ENCODE measurements at places on chromosomes 16 and 17.
A peak's percentile ranks its signal among the peaks of the same experiment; 100 is the strongest.

GRCh38 chr16:65415460-65415859 is 293.6 kb upstream of the CDH11 start:
- no peak for DNase-seq

GRCh38 chr17:14616528-14616927 is 315.6 kb downstream of the HS3ST3B1 start:
- no peak for DNase-seq

DNA sequence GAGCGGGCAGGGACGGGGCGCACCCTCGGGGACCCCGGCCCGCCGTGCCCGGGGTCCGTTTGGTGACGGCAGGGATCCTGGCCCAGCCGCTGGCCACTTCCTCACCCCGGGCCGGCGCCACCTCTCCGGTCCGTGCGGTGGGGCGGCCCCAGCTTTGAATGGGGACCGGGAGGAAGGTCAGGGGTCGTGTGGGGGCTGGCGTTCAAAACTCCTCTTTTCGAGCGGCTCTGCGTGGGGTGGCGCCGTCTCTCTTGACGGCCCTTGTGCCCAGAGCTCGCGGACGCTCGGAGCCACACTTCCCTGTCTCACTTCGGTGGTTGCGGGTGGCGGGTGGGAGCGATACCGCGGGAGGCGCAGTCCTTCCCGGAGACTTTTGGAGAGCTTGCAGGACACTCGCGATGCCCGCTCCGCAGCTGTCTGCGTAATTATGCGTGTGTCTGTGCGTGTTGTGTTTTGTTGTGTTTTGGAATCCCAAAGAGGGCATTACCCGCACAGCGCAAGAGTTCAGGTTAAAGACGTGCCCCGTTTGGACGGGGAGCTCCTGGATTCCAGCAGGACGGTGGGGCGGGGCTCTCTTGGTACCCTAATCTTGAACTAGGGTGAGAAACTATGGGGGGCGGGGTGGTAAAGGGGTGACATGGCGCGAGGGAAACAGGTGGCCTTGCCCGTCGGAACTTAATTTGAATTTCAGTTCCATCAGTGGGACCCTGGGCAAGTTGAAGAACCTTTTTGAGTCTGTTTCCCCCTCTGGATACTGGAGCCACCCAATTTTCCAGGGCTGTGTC is 637 bp downstream of the PLCG2 start:
- DNase-seq = peak; percentile 21

DNA sequence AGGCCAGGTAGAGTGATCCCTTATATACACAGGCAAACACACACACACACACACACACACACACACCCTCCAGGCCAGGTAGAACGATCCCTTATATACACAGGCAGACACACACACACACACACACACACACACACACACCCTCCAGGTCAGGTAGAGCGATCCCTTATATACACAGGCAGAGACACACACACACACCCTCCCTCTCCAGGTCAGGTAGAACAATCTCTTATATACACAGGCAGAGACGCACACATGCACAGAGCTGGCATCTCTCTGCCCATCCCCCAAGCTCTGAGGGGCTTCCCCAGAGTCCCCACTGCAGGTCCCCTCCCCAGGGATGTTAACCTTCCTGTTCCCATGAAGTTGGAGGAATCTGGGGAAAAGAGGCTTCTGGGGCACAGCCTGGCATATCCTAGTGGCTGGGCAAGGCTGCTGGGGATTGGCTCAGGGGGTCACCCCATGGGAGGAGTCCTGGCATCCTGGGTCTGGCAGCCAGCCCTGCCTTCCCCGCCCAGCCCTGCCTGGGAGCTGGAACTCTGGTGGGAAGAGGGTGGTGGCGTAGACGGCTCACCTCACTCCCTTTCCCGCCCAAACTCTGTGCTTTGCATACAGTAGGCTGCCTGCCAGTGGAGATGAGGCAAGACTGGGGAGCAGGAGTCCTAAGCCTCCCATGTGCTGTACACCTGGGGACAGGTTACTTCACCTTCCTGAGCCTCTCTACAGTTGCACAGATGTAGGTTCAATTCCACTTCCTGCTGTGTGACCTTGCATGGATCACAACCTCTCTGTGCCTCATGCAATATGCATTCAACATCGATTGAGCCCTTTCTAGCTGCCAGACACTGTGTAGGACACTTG is 41.8 kb downstream of the TEKT5 start:
- DNase-seq = no peak

DNA sequence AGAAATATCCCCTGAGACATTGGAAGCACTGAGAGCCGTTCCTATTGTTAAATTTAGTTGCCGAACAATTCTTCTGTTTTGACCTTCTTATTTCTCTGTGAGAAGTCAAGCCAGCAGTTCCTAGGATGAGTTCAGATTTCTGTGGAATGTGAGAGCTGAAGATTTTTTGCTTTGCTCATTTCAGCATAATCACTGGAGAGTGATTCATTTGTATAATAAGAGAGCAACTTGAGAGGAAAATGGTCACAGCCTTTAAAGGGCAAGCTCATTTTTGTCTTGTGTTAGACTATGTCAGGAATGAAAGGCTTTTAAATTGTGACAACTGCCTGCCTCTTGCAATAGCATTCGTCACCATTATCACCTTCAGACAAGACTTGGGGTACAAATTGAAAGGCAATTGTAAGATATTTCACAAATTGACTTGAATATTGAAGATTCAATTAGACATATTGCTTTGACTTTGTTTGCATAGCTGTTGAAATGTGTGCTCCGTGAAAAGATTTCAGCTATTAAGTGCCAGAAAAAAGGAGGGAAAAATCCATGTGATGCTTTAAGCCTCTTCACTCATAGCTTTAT is 900.0 kb upstream of the GOT2 start:
- no peak for DNase-seq

Measured in CD4-positive, alpha-beta T cell treated with Interleukin-12 subunit alpha and Interleukin-12 subunit beta, for 1 hour (primary cell).